Stimulated activated CD8-positive, alpha-beta memory T cell treated with anti-CD3 and anti-CD28 coated beads, Interleukin-4, amount 100 ng/mL, for 1 hour (primary cell): ENCODE measurements at places on chromosomes 11 and 22.

GRCh38 chr11:118439646-118440045 is 3.4 kb downstream of the KMT2A start:
- DNase-seq: no peak

DNA sequence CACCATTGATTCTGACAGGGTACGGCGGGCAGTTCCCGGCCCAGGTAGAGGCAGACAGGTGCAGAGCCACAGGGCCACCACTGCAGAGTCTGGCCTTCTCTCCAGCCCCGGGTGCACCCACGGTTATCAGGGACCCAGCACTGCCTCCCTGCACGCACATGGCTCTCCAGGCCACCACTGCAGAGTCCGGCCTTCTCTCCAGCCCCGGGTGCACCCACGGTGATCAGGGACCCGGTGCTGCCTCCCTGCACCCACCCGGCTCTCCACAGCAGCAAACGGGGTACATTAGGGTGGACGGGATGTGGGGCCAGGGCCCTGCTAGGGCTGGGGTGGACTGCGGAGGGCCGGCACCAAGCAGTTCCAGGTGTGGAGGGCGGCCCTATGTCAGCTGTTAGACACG is 272.9 kb downstream of the BRD1 start:
- DNase-seq: no peak

DNA sequence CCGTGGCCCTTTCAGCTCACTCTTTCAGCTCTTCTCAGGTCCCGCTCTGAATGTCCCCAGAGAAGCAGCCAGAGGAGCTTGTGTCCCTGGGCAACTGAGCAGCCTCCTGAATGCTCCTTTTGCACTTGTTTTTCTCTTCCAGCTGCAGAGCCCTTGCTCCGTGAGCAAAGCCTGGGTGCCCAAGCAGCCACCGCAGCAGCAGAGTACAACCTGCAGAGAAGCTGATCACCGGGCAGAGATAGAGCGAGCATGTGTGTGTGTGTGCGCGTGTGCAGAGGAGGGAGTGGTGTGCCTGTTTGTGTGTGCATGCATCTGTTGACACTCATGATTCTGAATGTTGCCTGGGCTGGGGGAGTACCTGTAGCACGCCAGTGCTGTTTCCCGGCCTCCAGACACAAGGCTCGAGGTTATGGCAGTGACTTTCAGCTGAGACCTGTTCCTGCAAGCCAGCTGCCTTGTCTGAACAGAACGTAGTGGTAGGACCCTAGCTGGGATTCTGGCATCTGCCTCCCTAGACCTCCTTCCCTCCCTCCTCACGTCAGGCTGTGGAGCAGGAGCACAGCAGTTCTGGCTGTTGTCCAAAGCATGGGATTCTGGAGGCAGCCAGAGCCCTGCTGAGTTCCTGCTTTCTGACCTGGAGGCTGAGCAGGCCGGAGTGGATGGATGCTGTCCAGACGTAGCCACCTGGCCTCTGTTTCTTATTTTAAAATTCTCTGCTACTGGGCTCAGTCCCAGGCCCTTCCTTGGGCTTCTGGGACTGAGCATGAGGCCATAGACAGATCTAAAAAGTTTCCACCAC is 4.5 kb upstream of the MAPK8IP1 start:
- DNase-seq: no peak

DNA sequence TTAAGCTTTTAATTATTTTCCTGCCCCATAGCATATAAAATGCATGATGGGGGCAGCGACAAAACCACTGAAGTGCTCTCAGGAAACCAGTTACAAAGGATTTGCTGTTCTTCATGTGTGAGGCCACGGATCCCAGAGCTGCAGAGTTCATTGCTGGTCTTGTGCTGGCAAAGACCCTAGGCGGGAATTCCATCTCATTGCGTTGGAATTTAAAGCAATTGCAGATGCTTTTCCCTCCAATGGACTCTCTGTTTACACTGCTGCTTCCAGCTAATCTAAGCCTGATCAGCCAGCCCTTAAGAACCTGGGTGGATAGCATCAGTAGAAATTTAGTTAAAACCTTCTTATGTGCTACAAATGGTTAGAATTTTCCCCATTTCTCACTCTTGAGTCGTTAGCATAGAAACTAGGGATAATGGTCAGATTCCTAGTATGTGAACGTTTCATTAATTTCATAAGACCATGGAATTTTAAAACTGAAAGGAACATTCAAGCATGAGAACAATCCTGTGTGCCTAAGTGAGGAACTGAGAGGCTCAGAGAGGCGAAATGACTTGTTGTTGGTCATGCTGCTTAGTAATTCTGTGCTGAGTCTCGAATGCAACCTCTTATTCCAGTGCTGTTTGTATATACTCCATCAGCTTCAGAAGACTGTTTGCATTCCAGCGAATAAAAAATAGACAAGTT is 36.1 kb upstream of the ADSL start:
- no peak for DNase-seq

DNA sequence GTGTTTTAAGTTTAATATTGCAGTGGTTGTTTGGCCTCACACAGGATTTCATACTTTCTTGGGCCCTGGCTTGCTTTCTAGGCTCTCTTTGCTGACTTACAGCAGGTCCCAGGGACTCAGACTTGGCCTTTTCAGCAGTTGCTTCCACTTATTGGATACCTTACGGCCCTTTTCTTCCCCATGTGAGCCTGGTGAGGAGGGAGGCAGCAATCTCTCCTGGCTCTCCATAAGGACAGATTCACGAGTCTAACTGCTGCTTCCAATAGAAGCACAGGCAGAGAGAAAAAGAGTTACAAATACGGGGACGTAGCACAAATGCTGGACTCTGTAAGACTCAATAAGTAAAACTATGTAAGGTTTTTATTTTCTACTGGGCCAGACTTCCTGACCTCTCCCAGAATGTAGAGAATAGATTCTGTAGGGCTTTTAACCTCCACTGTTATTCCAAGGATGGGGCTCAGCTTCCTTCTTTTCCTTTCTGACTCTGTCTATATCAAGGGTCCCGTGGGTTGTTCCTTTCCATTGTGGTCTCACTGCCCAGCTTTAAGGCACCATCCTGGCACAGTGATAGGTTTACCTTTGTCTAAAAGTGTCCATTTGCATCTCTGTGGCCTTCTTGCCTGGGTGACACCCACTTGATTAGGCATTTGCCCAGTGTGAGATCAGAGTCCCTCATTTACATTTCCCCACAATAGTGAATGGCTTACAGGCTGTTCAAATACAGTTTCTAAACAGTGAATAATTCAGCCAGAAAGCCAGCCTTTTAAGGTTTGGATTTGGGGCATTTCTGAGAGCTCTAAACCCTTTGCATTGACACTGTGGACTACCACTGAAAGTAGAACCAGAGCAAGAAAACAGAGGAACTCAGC is 92.8 kb downstream of the RASSF10 start:
- DNase-seq: no peak
